Activated CD4-positive, CD25-positive, alpha-beta regulatory T cell treated with anti-CD3 and anti-CD28 coated beads, Interleukin-2, amount 50 U/mL, for 16 hours (primary cell): ENCODE measurements at places on chromosomes 4 and X.
A peak's percentile ranks its signal among the peaks of the same experiment; 100 is the strongest.

GRCh38 chr4:36511785-36512184 is 230.4 kb downstream of the DTHD1 start:
- DNase-seq = no peak

DNA sequence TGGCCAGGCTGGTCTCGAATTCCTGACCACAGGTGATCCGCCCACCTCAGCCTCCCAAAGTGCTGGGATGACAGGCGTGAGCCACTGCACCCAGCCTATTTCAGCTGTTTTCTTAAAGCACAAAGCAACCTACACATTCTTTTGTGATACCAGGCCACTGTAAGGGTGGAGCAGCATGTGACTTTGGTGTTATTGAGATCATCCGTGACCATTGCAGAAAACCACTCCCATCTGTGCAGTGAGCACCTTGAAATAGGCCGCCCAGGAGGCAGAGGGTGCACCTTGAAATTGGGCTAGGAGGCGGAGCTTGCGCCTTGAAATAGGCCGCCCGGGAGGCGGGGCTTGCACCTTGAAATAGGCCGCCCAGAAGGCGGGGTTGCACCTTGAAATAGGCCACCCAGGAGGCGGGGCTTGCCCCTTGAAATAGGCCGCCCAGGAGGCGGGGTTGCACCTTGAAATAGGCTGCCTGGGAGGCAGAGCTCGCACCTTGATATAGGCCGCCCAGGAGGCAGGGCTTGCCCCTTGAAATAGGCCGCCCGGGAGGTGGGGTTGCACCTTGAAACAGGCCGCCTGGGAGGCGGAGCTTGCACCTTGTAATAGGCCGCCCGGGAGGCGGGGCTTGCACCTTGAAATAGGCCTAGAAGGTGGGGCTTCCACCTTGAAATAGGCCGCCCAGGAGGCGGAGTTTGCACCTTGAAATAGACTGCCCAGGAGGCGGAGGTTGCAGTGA is 9.0 kb upstream of the SLC25A6 start:
- no peak for DNase-seq

- no peak for DNase-seq
Measured at GRCh38 chr4:72467633-72468032, 101.4 kb downstream of the ADAMTS3 start.

- DNase-seq = no peak
Measured at GRCh38 chrX:2677764-2678163, 13.3 kb upstream of the CD99 start.

GRCh38 chr4:46425775-46426400 is 36.0 kb upstream of the GABRA2 start:
- no peak for DNase-seq

DNA sequence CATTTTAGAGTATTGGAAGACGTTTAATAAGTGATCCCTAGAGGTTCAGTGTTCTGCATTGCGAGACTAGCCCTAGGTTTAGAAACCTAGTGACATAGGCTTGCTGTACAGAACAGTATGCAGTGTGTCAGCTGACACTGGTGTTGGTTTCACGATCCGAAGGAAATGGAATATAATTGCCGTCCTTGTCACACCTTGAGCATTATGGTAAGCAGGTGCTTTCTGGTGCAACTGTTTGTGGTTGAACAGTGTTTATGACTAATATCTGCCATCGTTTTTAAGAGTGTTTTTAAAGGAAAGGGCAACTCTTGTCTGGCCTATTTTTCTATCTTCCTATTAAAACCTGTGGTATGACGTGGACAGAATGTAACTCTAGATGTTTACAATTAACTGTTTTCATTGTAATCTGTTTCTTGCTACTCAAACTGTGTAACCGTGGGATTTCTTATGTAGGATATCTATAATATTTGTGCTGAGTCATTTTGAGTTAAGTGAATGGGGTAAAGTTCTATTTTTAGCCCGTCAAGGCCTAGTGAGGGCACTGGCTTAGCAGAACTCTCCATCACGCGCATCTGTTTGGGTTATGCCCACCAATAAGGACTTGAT is 53.8 kb upstream of the TBC1D14 start:
- DNase-seq = peak; percentile 28

GRCh38 chr4:133592106-133592505 is 443.0 kb downstream of the PCDH10 start:
- DNase-seq = no peak

GRCh38 chrX:103615781-103616371 is 8.1 kb downstream of the TCEAL3 start:
- DNase-seq = no peak

DNA sequence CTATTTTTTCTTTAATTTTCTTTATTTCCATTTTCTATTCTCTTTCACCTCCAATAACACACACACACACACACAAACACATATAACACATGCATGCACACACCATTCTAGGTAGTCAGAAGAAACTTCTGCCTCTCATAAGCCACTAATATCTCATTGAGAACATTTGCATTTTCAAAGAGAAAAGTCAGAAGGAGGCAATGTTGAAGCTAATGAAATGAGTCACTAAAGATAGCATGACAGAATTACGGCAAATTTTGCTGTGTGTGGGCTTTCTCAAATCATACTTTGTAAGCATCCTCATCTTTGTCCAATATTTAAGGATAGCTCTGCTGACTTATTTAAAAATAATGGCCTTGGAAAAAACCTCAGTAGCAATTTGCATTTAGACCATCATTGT is 291.3 kb downstream of the GUCY2F start:
- DNase-seq = no peak

DNA sequence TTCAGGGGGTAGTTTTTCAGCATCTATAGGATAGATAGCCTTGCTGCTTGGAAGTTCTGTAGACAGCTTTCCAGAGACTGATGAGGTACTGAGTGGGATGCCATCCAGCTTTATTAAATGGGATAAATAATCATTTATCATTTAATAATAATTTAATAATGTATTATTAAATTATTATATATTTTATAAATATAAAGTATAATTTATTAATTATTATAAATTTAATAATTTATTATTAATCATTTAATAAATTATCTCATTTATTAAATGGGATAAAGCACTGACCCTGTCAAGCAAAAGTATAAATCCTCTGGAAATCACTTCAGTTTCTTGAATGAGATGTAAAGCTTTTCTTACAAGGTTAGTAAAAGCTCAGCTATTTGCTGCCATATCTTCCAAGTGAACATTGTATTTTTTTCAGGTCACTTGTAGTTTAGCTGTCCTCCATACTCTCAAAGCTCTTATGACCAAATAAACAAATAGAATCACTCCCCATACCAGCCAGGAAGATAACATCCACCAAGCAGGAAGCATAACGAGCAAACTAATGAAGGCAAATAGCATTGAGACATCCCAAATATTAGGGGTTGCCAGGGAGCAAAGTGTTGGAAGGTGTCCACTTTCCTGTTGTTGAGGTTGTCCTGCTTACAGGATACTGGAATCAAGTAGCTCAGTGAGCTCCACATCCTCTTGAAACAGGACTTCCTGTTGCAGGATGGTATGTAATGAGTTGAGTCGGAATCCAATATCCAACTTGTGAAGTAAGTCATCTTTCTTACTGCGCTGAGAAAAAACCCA is 88.9 kb downstream of the ZNF674 start:
- DNase-seq = no peak

DNA sequence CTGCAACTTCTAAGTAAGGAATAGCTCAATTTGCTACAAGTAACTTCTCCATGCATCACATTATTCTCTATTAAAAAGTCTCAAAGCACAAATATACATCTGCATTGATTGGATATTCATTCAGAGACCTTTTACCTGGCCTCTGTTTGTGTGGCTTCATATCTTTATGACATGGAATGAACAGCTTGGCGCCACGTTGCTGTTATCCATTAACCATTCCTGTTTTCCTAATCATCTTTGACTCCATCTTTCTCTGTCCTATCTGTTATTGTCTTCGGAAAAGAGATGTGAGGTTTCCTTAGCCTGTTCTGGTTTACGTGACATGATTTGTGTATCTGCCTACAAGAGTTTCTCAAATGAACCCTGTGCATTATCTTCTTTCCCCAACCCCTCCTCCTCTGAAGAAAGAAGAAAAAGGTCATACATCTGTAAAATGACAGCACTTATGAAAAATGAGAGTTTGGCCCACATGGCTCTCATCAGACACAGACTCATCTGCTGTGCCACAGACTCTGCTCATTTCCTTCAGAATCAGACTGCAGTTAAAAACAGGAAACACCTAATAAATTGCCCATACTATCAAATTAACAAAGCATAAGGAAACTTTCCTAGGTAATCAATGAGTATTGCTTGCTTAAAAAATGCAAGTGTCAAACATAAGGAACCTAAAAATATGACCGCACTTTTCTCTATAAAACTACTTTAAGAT is 347.6 kb upstream of the FAM241A start:
- no peak for DNase-seq

- DNase-seq = no peak
Measured at GRCh38 chr4:91746551-91746950, 557.2 kb upstream of the GRID2 start.

- DNase-seq = no peak
Measured at GRCh38 chr4:177555007-177555574, 112.9 kb upstream of the AGA start.

- DNase-seq = no peak
Measured at GRCh38 chr4:78372355-78372988, 179.1 kb upstream of the ANXA3 start.

GRCh38 chr4:94214703-94215319 is 7.1 kb downstream of the SMARCAD1 start:
- DNase-seq = no peak

DNA sequence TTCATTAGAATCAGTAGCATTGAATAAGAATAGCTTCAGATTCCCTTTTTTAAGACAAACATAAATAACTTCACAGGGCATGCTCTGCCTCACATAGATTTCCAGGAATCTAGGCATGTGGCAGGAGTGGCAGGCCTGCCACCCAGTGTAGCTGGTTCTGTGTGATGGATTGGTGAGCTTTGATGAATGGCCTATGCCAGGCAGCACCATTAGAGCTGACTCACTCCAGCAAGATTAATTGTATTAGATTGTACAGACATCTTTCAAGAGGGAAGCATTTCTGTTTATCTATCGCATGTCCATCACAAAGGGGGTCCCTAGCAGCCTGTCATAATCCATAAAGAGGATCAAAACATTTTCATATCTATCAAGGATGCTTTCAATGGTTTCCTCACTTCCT is 71.9 kb downstream of the NAA11 start:
- DNase-seq = no peak

DNA sequence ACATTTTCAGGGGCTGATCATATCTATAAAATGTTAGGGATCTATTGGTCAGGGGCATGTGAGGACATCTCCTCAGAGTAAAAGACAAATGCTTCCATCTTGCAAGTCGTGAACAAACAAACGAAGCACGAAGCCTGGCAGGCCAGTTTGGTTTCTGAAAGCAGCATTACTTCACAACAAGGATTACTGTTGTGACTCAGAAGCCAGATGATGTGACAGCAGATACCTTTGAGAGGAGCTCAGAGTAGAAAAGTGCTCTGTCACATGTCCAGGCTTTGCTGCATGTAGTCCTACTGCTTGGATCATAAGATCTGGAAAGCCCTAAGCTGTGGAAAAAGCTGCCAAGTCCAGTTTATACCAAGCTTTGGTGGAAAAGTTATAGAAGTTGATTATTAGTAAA is 1827.2 kb downstream of the ARAP2 start:
- no peak for DNase-seq

GRCh38 chrX:46876901-46877300 is 35.3 kb upstream of the JADE3 start:
- no peak for DNase-seq

GRCh38 chr4:169412046-169412445 is 141.3 kb upstream of the SH3RF1 start:
- DNase-seq = no peak

- no peak for DNase-seq
Measured at GRCh38 chr4:127598656-127599055, 34.1 kb upstream of the INTU start.

- no peak for DNase-seq
Measured at GRCh38 chr4:76947369-76947768, 2.2 kb upstream of the SEPTIN11 start.

GRCh38 chr4:128825226-128825625 is 15.7 kb downstream of the JADE1 start:
- DNase-seq = no peak

DNA sequence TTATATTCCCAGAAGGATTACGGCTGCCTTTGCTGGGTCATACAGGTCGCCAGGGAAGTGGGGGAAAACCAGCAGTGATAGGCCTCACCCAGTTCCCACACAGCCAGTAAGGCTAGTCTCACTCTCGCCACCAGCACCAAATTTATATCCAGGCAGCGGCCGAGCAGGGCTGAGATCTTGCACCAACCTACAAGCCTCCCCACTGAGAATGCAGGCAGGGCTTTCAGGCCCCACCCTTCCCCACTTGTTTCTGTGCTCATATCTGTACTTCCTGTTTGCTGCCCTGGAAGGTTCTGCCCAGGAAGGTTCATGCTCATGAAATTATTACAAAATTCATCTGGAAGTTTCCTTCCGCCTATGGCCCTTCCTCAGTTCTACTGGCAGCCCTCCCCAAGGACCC is 179.7 kb downstream of the STIM2 start:
- DNase-seq = no peak

DNA sequence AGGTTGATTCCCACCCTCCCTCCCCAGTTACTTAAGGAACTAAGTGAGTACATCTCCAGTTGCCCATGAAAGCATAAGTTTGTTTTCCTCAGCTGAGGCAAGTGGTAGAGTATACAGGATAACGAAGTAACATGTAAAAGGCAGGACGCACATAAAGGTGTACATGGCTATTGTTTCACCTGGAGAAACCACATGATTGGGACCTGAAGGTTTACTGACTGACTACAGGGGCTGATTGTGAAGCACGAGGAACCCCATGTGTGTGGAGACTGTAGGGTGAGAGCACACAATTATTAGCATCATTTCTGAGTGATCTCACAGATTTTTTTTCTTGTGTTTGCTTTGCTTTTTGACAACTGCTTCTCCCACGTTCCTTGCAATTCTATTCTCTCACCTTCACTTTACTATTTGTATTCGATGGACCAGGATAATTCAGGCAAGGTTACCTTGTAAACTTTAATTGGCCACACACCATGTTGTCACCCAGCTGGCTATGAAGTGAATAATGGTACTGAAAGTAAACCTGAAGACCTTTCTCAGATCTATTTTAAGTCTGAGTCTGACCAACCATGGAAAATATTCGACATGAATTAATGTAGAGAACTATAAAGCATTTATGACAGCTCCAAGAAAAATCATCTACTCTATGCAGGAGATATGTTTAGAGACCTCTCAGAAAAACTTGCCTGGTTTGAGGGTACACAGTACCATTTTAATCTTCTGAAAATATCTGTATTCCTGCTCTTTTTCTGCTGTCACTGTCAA is 102.5 kb upstream of the MYOZ2 start:
- DNase-seq = no peak

GRCh38 chr4:35966566-35966965 is 277.7 kb downstream of the ARAP2 start:
- no peak for DNase-seq

DNA sequence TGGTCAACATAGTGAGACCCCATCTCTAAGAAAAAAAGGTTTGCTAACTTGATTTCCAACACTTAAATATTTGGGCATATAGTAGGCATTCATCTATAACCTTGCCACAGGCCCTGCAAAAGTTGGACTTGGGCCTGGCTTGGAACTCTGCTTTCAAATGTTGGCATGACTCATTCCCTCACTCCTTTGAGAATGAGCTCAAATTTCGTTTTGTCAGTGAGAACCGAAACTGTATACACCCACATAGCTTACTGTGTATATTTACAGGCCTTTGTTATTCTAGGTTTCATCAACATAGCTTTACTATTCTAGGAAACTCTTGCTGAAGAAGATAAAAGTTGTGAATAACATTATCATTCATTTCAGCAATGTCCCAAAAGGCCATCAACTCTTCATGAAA is 88.7 kb upstream of the ELOVL6 start:
- DNase-seq = no peak

GRCh38 chr4:174828845-174829701 is at the start of gene GLRA3:
Gene GLRA3, minus strand, starts transcription at chr4:174829247. Its CDS starts 436 bp downstream, at chr4:174828811.
- DNase-seq = no peak

- no peak for DNase-seq
Measured at GRCh38 chr4:170990989-170991589, 822.1 kb upstream of the GALNTL6 start.
